ENCODE measurements at places on chromosomes 7 and 10. TPM values are rescaled to one million over a fixed set of nuclear protein-coding genes. Genes with fewer than 3 reads are reported as not detected.

The SKAP2 gene
- polyA plus RNA-seq: 23.5 TPM

The WNT8B gene
- polyA plus RNA-seq: not detected

The GJD4 gene
- polyA plus RNA-seq: 4.4 TPM

The STAMBPL1 gene
- 10.1 TPM for polyA plus RNA-seq

The SPDYE9 gene
- polyA plus RNA-seq: 1.2 TPM

The CPA2 gene
- polyA plus RNA-seq: 0.45 TPM

The FOXI2 gene
- 0.34 TPM for polyA plus RNA-seq

The IGF2BP3 gene
- 50.5 TPM for polyA plus RNA-seq

The PHKG1 gene
- polyA plus RNA-seq: not detected

The LRRD1 gene
- polyA plus RNA-seq: 0.91 TPM

The AVL9 gene
- 16.4 TPM for polyA plus RNA-seq

The TBX20 gene
- polyA plus RNA-seq: not detected

The EPHB4 gene
- polyA plus RNA-seq: 39.8 TPM

The IFRD1 gene
- polyA plus RNA-seq: 24.7 TPM

DNA sequence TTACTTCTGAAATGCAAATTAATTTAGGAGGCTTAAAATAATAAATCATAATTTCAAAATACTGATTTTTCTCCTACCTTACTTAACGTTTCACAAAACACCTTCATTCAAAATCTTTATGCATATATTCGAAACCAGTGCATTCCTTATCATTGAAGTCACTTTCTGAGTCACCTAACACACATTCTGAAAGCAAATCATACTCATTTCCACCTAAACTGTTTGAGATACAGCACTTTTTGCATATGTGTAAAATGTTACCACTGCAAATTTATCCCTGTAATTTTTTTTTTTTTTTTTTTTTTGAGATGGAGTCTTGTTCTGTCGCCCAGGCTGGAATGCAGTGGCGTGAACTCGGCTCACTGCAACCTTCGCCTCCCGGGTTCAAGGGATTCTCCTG lies 15.7 kb downstream of the PPP3CB start:
- DNase-seq: no peak

- no peak for DNase-seq
These were observed 107.2 kb downstream of the VPS41 start for GRCh38 chr7:38801786-38802185.

- DNase-seq: no peak
These were observed 145.2 kb upstream of the UNC5B start for GRCh38 chr10:71067098-71067740.

- DNase-seq: peak; percentile 68
These were observed 169.3 kb upstream of the AKR1E2 start for GRCh38 chr10:4656576-4657194.

GRCh38 chr10:11240641-11241040 lies 223.0 kb downstream of the CELF2 start:
- DNase-seq: no peak

DNA sequence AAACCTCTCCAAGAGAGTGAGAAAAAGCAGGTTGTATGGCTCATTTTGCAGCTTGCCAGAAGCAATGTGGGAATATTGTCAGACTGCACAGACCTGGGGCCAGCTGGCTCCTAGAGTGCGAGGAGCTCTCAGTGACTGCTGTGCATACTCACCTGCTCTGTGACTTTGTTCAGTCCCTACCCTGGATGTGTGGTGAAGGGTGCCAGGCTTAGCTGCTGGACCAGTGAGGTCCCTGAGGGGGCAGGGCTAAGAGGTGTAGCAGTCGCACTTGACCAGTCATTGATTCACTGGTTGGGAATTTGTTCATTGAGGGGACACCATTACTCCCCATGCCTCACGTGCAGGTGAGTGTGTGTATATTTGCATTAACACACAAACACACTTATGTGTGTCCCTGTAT lies 60.1 kb downstream of the IKZF1 start:
- no peak for DNase-seq

- DNase-seq: peak; percentile 88
These were observed 2.1 kb downstream of the VIM start for GRCh38 chr10:17229967-17230682.

DNA sequence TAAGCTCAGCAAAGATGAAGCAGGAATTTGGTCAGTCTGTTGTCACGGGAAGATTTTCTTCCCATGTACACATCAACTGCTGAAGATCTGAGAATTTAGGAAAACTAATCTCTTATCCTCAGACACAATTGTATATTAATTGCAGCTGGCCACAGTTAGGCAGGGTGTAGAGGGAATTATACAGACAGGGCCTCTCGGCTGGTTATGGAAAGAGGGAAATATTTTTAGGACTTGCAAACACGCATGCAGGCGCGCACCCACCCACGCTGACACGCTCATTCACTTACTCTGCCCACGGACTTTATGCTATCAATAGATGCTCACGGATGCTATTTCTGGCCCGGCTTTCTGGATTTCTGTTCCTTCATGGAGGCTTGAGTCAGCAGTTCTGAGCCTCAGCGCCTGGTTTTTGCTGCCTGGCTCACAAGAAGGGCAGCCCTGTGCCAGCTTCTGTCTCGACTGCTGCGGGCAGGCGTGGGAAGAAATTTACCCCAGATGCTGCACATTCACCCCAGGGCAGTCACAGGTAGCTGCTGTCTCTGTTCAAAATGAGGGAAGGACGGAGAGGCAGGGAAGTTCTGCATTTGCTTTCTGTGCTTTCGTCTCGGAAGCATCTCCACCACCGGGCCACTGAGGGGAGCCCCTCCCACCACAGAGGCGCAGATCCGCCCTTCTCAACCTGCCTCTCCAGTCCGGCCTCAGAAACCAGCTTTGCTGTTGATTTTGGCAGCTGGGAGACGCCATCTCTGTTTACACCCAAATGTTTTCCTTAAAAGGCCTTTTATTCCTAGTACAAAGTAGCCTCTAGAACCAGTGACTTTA lies 116.3 kb upstream of the BTBD16 start:
- DNase-seq: no peak

DNA sequence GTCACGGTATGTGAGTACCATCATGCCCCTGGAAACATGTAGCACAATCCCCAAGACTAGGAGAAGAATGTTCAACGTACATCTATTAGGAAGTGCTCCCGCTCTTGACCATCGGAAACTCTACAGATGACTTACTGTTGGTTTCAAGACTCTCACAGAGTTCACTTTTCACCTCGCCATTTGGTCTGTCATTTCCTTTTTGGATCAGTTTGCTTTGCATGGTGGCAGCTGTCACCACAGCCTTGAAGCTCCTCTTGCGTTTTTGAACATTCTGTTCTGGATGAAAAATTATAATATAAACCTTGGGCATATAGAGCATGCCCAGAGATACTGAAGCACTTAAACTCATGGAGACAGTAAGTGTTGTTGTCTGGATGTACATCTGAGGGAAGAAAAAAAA lies 806.8 kb downstream of the GRM8 start:
- no peak for DNase-seq

- no peak for DNase-seq
These were observed 36.1 kb downstream of the RALA start for GRCh38 chr7:39659356-39660013.

DNA sequence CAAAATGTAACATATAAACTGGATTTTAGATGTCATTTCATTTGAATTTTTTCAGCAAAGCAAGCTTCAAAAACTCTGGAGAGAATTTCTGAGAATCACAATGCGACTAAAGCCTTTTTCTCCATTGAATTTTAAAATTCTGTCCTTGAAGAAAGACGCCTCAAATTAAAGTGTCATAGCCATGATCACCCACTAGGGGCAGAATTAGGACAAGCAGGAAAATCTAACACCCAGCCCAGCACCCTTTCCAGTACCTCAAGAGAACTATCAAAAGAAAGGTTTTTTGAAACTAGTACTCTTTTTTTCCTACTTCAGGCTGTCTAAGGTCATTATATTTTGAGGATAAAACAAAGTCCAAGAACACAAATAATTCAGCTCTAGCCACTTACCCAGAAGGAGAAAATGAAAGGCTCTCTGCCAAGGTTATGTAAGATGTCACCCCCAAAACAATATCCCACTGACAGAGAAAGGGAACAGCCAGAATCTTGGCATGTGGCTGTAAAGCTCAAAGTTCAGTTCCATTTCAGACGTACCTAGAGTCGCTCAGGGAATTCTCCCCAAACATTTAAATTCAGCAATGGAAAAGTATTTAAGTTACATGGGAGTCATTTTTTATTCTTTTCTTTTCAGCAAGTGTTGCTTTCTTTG lies 299.4 kb downstream of the SNX13 start:
- no peak for DNase-seq

DNA sequence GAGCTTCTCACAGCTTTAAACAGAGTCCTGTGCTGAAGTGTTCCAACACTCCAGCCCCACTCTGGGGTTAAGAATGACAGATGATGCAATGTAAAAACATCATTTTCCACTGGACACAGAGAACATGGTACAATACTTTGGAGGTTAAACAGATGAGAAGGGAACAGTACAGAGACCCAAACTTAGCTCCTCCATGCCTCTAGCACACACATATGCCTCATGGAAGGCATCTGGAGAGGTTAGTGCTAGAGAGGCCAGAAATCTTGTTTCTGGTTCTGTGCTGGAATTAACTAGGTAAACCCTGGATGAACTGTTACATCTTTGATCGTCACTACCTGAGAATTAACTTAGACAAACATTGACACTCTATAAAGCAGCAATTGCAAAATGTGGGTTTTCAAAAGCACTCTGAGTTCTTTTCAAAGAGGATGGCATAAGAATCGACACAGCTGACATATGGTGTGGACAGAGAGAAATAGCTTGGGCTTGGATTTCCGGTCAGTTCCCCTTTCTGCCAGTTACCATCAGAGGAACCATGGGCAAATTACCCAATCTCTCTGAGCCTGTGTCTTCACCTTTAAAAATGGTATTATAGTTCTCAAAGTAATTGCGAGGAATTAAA lies 81.9 kb downstream of the KCNMA1 start:
- DNase-seq: no peak

GRCh38 chr7:155584261-155584660 lies 37.9 kb upstream of the CNPY1 start:
- no peak for DNase-seq

GRCh38 chr7:143299840-143300239 lies 11.7 kb downstream of the CASP2 start:
- no peak for DNase-seq

- DNase-seq: no peak
These were observed 61.9 kb downstream of the FOXL3 start for GRCh38 chr7:351681-352480.

DNA sequence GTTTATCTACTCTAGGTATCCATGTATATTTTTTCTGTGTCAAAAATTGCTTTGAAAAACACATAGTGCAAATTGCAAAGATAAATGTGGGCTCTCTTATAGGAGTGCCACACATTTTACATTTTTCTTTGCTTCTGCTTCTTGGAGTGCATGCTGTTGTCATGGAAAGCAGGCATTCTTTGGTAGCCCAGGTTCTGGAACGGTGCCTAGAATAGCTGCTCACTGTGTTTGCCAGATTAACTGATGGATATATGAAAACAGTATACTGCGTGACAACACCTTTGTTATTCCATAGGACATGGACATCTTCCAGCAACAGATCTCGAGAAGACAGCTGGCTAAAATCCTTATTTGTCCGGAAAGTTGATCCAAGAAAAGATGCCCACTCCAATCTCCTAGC lies 13.4 kb downstream of the NIPSNAP2 start:
- DNase-seq: no peak

DNA sequence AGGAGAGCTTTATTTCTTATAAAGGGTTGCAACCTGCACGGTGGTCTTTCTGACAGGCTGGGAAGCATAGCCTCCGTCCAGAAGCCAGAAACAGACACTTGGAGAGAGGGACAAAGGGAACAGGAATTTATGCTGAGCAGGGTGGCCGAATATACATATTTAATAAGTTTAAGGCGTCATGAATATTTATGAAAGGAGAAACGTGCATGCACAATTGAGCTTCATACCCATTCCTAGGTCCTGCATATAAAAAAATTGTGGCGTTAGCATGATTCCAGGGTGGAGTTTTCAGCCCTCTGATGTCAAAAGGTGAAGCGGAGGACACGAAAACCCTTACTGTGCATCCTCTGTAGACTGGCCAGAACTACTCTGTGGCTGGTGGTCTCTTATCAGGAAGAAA lies 10.7 kb downstream of the CCDC126 start:
- DNase-seq: no peak

GRCh38 chr7:133290041-133290440 lies 37.2 kb downstream of the EXOC4 start:
- DNase-seq: no peak

DNA sequence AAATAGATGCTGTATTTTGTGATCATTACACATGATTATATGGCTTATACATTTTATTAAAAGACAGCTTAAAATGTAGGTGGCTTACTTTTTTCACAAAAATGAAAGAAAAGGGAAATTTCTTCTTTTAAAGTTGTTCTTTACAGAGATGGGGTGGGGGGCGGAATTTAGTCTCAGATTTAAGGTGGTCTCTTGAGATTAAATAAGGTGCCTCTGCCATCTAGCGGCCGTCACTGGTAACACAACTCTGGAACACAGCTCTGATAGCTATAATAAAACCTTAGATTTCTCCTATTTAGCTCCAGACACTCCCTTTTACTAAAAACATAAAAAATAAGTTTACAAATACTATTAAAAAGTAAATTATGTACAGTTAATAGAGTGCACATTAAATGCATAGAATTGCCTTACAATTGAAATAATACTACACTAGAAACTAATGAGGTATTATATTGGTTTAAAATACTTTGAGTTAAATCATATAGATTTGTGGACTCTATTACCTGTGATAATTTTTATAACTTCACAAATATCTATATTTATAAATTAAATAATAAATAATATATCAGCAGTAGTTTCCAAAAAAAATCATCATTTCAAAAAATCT lies 210.9 kb downstream of the DGKB start:
- peak; percentile 48 for DNase-seq

DNA sequence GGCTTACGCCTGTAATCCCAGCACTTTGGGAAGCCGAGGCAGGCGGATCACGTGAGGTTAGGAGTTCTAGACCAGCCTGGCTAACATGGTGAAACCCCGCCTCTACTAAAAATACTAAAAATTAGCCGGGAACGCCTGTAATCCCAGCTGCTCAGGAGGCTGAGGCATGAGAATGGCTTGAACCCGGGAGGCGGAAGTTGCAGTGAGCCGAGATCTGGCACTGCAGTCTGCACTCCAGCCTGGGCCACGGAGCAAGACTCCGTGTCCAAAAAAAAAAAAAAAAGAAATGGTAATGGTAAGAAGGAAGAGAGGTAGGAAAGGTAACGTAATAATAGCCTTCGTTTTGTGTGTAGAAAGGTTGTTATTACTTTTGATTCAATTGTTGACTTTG lies 1.2 kb downstream of the HSPA14 start:
- DNase-seq: no peak

GRCh38 chr10:108561649-108562048 lies 1361.7 kb downstream of the XPNPEP1 start:
- DNase-seq: no peak

- peak; percentile 3 for DNase-seq
These were observed 45.4 kb upstream of the MBL2 start for GRCh38 chr10:52818019-52818418.
